Activated T-helper 1 cell treated with anti-CD3 and anti-CD28 coated beads, Interleukin-12 subunit alpha, Interleukin-12 subunit beta, Interleukin-2, Interleukin-4 antibody, amounts not matched to agents 30 ng/mL and 10 ng/mL and 1 ng/mL, durations not matched to agents 14 hours and 24 hours and 36 hours (primary cell): ENCODE measurements at places on chromosomes 3 and 15. TPM values are rescaled to one million over a fixed set of nuclear protein-coding genes. Genes with fewer than 3 reads are reported as not detected.
A peak's percentile ranks its signal among the peaks of the same experiment; 100 is the strongest.

GRCh38 chr15:43277901-43278300, 11.2 kb upstream of the TGM5 start:
- DNase-seq, result no peak

- no peak for DNase-seq
Observed at GRCh38 chr3:151009981-151010380, 37.5 kb upstream of the CLRN1 start.

- DNase-seq, result no peak
Observed at GRCh38 chr3:57500506-57500905, 43.6 kb downstream of the DNAH12 start.

- no peak for DNase-seq
Observed at GRCh38 chr3:60839246-60839645, 412.0 kb downstream of the FHIT start.

- peak; percentile 93 for DNase-seq
Observed at GRCh38 chr3:50365080-50365841, 5.9 kb upstream of the TMEM115 start.

DNA sequence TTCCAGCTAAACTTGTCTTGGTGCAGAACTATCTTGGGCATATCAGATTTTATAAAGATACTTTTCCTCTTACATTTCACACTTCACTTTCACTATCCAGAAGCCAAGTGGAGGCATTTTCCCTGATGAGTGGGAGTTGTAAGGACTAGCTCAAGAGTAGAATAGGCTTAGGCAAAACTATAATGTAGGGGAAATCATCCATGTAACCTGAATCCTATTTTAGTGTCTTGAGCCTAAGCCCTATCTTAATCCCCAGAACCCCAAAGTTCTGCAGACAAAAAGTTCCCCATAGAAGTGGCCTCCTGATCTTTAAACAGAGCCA, 42.2 kb upstream of the CD47 start:
- no peak for DNase-seq

DNA sequence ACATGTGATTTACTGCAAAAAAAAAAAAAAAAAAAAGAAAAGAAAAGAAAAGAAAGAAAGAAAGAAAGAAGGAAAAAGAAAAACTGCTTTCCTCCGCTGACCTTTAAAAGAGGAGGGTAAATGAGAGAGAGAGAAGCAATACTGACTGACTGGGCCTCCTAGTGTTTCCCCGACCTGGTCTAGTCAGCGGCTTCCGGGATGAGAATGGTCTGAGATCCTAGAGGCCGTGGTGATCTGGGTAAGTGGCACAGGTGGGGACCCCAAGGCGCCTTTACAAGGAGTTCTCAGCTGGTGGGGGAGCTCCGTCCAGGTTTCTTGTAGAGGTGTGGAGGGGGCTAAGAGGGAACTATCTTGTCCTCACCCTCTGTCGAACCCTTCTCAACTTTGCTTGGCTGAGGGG, 223.1 kb downstream of the MEIS2 start:
- no peak for DNase-seq

The FGF12 gene
- total RNA-seq, result not detected in 2 replicates

The ADGRG7 gene
- not detected in 2 replicates for total RNA-seq

- no peak for DNase-seq
Observed at GRCh38 chr3:171181907-171182690, 155.6 kb upstream of the SLC2A2 start.

- DNase-seq, result peak; percentile 62
Observed at GRCh38 chr15:91853511-91853947, at the start of gene SLCO3A1. TSS of gene SLCO3A1 (plus strand) at chr15:91853708.

GRCh38 chr3:147361454-147362420, 44.6 kb downstream of the ZIC4 start:
- DNase-seq, result no peak

DNA sequence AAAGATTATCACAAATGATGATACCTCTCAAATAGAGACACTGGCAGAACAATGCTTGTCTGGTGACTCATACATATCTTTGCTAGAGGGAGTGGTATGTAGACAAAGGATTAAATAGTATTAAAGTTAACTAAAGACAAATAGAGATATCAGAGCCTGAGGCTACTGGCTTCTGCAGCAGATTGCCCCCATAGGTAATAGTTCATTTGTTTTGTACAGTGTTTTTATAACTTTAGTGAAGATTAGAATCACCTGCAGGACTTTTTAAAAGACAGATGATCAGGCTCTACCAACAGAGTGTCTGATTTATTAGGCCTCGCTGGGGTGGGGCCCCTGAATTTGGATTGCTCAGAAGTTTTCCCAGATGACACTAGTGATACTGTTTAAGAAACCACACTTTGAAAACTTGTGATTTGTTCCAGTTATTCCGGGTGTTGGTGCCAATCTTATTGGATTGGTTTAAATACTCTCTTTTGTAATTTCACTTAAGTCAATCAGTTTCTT, 96.4 kb downstream of the NAALADL2 start:
- no peak for DNase-seq

The EOMES gene
- 29.6 and 30.7 TPM in 2 replicates for total RNA-seq
